ENCODE measurements at places on chromosomes 3 and 15.

DNA sequence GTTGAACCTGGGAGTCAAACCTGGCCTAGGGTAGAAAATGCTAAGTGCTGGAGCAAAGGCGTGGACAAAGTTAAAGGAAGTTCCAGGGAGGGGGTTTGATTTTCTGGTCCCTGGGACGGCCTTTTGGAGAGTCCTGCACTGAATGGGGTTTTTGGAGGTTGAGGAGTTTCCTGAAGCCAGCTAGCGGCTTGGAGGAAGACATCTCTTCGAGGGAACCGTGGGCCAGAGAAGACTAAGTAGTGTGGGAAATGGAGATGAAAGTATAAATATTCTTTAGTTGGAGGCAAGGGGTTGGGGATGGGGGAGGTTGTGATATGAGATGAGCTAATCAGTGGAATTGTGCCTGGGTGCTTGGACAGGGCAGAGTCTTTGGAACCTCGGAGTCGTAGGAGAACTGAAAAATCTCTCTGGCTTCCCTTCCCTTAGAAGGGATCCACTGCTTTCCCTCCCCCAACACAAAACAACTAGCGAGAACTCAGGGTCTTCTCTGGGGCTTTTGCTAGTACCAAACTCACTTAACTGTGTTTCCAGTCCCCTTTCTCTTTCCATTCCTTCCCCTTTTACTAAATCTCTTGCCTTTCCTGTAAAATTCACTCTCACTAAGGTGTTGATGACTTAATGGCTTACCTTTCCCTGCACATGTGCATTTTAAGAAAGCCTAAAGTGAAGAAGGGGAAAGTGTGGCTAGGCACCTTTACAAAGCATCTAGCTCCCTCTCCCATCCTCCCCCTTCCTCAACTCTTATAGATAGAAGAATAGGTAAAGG, 1.0 kb downstream of the LPP start:
- H3K27me3 ChIP-seq = no peaks in the 10 kb centered on the region
- peaks cover 48% of the 10 kb centered on the region for H3K4me1 ChIP-seq
- H3K27ac ChIP-seq = peak overlapping the region; percentile 89
- H3K36me3 ChIP-seq = peaks cover 18% of the 10 kb centered on the region
- no peak for DNase-seq
- H3K4me3 ChIP-seq = peak overlapping the region; percentile 88

GRCh38 chr3:13120289-13120927, 47.2 kb upstream of the IQSEC1 start:
- H3K4me1 ChIP-seq = no peaks in the 10 kb centered on the region
- H3K36me3 ChIP-seq = no peaks in the 10 kb centered on the region
- peaks cover 31% of the 10 kb centered on the region for H3K27me3 ChIP-seq
- H3K27ac ChIP-seq = no peak overlapping the region
- DNase-seq = no peak

GRCh38 chr15:34353627-34354026, 10.5 kb downstream of the NUTM1 start:
- peaks cover 20% of the 10 kb centered on the region for H3K36me3 ChIP-seq
- no peaks in the 10 kb centered on the region for H3K4me1 ChIP-seq
- H3K4me3 ChIP-seq = no peak overlapping the region
- no peak for DNase-seq

- H3K4me1 ChIP-seq = no peaks in the 10 kb centered on the region
- DNase-seq = no peak
- H3K36me3 ChIP-seq = no peaks in the 10 kb centered on the region
These were observed 336.5 kb downstream of the MAGI1 start for GRCh38 chr3:65702202-65702601.

DNA sequence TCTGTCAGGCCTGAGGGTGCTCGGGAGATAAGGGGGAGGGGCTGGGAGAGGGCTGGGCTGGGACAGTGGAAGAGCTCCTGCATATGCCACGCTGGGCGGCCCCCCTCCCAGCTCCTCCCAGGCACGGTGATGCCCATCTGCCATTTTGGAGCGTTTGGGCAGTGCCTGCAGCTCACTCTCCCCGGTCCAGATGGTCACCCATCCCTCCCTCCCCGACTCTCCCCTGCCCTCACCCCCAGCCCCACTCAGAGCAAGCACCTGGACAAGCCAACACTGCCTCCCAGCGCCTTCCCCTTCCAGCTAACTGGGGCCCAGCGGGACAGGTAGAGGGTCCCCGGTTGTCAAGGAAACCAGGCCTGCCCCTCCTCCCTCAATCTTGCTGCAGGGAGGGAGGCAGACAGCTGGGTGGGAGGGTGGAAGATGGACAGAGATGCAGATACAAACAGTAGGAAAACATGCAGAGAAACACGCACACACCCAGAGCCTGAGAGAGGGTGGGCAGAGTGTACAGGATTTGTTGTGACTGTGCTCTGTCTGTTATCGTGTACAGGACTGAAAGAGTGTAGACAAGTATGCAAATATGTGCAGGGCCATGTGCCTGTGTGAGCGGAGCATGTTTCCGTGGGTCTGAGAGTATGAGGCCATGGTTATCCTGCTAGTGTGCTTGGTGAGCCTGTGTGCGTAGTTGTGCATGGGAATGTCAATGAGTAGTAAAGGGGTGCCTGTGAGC, 17.5 kb upstream of the CORO2B start:
- no peak for DNase-seq
- H3K36me3 ChIP-seq = peaks cover 4% of the 10 kb centered on the region
- H3K4me3 ChIP-seq = no peak overlapping the region
- H3K4me1 ChIP-seq = peaks cover 17% of the 10 kb centered on the region

DNA sequence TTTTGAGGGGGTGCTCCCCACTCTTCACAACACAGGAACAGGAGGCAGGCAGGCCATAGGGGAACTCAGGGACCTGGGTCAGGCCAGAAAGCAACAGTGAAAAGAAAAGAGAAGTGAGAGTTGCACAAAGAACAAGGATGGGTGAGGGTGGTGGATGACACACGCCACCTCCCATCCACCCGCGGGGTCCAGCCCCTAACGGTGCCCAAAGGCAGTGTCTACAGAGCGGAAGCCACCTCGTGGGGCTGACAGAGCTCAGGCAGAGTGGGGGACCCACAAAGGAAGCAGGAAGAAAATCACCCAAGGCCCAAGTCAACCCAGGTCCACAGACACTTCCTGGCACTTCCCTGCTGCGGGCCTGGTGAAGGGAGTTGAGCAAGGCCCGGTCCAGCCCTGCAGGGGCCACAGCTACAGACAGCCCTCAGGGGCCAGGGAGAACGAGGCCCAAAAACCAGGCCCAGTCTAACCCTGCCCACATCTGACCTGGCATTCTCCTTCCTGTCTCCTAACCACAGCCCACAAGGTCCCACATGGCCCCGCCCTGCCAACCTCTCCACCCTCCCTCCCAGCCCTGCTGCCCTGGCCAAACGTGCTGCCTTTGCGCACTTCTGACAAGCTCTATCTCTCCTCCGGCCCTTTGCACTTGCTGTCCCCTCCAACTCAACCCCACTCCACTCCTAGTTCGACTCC, 5.9 kb downstream of the NUP210 start:
- peak overlapping the region; percentile 96 for H3K27ac ChIP-seq
- peaks cover 34% of the 10 kb centered on the region for H3K36me3 ChIP-seq
- DNase-seq = peak; percentile 78
- no peaks in the 10 kb centered on the region for H3K27me3 ChIP-seq
- H3K4me1 ChIP-seq = peaks cover 56% of the 10 kb centered on the region

DNA sequence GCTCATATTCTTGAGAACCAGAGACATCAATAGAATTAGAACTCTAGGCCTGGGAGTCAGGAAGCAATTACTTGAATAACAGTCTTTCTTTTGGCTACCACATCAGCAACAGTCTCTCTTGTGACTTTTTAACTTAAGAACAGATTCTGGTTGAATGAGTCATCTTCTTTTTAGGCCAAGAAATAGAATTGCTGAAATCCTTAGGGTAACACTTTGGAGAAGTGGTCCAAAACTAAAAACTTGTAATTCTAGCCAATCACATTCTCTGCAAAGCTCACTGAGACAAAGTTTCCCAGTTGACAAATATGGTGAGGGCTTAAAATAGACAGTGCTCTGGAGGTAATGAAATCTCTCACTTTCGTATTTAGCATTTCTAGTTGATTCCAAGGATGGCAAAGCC, 238.0 kb downstream of the SHOX2 start:
- no peaks in the 10 kb centered on the region for H3K4me1 ChIP-seq
- no peak overlapping the region for H3K4me3 ChIP-seq
- H3K36me3 ChIP-seq = no peaks in the 10 kb centered on the region
- no peak overlapping the region for H3K27ac ChIP-seq
- DNase-seq = no peak
- no peaks in the 10 kb centered on the region for H3K27me3 ChIP-seq

GRCh38 chr3:127339016-127339415, 51.2 kb upstream of the PRR20G start:
- DNase-seq = no peak
- no peak overlapping the region for H3K27ac ChIP-seq
- no peaks in the 10 kb centered on the region for H3K4me1 ChIP-seq

DNA sequence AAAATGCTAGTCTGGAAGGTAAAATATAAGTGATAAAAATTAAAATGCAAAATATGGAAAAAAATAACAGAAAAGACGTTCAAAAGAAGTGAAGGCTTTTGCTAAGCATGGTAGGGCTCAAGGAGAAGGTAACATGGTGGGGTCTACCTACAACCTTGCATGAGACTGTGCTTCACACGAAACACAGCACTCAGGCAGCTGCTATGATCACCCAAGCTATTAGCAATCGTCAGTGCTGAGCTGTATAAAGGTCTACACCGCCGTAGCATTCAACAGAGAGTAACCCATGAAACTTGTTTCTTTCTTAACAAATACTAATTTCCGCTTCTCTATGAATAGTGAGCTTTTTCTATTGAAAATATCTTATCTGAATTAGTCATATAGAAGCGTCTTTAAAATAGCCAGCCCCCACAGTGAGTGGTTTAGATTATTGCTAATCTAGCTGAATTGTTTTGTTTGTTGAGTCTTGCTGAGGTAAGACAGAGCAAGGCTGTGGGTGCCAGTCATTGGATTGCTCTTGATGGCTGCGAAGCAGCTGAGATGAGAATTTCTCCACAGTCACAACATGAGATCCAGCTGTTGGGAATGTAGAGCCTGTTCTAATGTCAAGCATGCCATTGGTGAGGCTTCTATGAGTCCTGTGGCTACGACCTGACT, 230.0 kb downstream of the KLF13 start:
- peaks cover 56% of the 10 kb centered on the region for H3K27me3 ChIP-seq
- no peak overlapping the region for H3K4me3 ChIP-seq
- H3K36me3 ChIP-seq = no peaks in the 10 kb centered on the region
- no peak for DNase-seq
- no peak overlapping the region for H3K27ac ChIP-seq

- H3K36me3 ChIP-seq = no peaks in the 10 kb centered on the region
- no peaks in the 10 kb centered on the region for H3K27me3 ChIP-seq
- peak overlapping the region; percentile 79 for H3K27ac ChIP-seq
- H3K4me1 ChIP-seq = peaks cover 16% of the 10 kb centered on the region
- DNase-seq = no peak
These were observed 33.6 kb upstream of the LEKR1 start for GRCh38 chr3:156792536-156792935.

GRCh38 chr3:18378218-18378617, 46.9 kb downstream of the SATB1 start:
- no peak for DNase-seq
- peaks cover 14% of the 10 kb centered on the region for H3K4me1 ChIP-seq
- H3K27ac ChIP-seq = no peak overlapping the region
- H3K4me3 ChIP-seq = no peak overlapping the region

Measured in effector memory CD8-positive, alpha-beta T cell (primary cell).